Fibroblast of gingiva (primary cell): ENCODE measurements at places on chromosomes 2 and 18.

DNA sequence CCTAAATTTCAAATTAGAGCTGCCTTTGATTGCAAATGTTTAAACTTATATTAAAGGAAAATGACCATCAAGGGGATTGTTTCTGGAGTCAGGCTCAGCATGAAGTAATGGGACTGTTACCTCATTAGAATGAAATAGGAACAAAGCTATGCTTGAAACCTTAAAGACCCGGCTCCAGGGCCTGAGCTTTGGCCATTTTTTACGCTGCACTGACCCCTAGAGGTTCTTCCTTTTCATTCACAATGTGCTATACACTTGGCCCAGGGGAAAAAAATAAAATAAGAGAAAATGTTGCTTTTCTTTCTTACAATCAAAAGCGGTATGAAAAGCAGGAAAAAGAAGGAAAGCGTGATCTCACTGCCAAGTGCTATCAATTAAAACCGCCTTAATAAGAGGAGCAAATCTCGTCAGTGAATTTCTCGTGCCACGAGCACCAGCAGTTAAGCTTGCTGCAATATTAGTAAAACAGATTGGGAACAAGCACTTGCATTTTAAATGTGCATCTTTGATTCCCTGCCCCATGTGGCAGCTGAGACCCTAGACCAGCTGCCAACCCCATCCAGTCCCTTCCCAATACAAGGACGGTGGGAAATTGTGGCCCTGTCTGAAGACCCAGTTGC is 96.6 kb downstream of the MBD2 start:
- DNase-seq = peak; percentile 40

DNA sequence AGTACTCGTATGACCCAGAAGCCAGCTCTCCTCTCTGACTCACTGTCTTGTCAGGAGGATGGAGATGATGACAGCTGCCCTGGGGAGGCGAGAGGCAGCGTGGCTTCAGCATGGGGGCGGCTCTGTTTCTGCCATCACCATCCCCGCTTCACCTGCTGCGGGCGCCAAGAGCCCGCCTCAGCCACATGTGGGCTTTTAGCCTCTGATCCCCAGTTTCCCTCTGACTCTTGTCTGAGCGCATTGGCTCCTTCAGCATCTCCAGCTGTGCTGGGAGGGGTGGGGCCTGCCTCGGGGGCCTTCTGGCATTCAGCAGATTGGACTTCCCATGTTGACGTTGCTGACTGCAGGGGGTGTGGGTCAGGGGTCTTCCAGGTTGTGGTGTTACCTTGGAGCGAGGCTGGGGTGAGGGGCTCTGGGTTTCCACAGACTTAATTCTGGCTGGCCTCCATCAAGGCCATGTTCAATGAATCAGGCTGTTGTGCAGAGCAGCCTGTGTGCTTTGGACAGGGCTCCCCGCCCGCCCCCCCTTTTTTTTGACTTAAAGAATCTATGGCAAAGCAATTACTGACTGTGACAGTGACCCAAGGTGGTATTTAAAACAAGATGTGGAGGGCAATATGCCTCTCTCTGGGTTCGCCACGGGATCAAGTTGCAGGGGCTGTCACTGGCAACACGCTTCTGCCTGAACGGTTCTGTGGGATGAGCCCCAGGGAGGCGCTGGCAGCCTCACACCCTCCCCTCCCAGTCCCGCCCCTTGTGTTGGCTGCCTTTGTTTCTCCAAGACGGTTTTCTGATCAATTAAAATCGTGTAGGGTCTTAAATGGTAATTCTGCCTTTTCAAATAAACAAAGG is 228.3 kb downstream of the LDLRAD4 start:
- DNase-seq = no peak

- no peak for DNase-seq
Observed at GRCh38 chr2:142061733-142062132, 69.1 kb downstream of the LRP1B start.

- DNase-seq = no peak
Observed at GRCh38 chr2:86671337-86671981, 47.8 kb upstream of the RNF103 start.

GRCh38 chr2:11286749-11287148 is 57.7 kb downstream of the ROCK2 start:
- DNase-seq = peak; percentile 7

GRCh38 chr2:149765003-149765402 is 177.4 kb upstream of the MMADHC start:
- no peak for DNase-seq

GRCh38 chr2:120441351-120441700 is 95.4 kb downstream of the INHBB start:
- no peak for DNase-seq

DNA sequence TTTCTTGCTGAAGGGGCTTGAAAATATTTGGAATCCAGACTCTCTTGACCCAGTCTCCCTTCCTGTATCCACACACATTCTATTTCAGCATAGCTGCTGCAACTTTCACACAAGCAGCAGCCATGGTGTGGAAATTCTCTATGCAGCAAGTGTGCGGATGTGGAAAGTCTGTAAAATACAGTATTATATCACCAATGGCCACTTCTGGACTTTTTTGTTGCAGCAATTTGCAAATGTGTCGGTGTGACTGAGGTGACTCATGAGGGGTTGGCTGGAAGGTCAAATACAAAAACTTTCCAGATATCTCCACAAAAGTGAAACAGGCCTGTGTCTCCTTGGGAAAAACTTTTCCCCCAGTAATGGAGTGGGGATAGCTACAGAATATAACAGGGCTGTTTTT is 299.3 kb upstream of the GYPC start:
- DNase-seq = no peak

DNA sequence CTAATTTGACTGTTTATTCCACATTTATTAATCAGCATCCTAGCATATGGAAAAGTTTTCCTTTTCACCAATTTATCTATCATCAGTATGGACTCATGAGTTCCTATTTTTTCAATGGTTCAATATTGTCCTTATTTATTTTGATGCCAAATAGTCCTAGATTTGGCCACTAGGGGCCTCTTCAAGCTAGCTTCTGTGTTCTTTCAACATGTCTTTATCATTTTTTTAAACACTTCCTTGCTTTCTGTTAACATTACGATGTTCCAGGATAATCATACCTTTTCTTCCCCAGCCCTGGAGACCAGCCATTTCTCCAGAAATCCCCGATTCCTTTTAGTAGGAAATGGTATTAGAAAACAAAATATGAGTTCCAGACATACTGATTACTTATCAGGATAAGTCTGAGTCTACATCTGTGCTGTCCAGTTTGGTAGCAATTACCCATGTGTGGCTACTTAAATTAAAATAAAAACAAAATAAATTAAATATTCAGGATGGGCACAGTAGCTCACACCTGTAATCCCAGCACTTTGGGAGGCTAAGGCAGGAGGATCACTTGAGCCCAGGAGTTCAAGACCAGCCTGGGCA is 70.6 kb downstream of the RPE start:
- DNase-seq = peak; percentile 56

DNA sequence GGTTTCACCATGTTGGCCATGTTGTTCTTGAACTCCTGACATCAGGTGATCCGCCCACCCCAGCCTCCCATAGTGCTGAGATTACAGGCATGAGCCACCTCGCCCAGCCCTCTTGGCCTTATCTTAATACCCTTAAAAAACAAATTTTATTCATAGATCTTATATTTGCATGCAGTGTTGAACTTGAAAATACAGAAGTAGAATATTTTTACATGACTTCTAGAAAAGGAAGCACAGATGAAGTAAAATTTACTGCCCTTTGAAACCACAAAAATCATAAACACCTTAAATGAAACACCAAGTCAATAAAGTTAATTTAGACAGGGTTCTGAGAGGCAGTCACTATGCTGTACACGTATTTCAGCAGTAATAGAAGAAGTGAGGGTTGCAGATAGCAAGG is 145.7 kb downstream of the CERS6 start:
- DNase-seq = no peak

DNA sequence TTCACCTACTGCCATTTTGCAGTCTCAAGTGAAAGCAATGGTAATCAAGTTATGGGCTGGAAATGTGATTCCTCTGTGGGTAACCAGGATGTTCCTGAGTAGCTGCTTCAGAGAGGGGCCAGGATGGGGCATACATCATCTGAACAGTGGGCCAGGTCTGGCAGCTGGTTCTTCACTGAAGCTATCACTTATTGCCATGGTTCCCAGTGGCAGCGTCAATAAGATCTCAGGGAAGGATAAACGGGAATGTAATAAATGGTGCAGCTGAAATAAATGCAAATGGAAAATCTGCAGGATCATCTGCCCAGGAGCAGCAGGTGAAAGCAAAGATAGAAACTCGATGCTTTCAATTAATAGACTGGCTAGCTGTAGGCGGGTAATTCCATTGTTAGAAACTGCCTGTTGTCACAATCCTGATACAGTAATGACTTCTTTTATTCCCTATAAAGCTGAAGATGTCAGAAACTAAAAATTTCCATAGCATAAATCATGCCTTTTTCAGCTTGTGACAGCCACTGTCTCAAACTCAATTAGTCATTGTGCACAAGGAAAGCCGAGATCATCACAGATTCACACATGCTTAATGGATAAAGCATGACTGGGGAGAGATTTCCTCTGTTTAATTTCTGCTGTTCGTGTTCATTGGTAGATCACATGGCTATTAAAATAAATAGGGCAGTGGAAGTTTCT is 56.2 kb upstream of the CCDC85A start:
- no peak for DNase-seq

DNA sequence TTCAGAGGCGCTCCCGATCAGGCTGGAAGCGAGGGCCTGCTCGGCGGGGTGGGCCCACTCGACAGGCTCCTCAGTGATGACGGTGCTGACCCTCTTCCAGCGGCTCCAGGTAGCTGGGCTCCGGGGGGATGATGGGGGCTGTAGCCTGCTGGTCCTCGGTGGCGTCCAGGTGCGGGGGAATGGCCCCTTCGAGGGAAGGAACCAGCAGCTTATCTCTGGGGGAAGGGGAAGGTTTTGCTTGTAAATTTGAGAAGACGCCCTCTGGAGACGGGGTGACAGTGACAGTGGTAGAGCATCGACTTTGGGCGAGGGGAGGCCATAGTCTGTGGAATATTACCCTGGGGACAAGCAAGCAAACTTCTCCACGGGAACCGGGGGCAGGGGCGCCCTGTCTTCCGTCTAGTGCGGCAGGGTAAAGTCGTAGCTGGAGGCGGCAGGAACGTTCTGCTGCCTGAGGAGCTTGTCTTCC is 891.9 kb upstream of the LRRTM1 start:
- no peak for DNase-seq

DNA sequence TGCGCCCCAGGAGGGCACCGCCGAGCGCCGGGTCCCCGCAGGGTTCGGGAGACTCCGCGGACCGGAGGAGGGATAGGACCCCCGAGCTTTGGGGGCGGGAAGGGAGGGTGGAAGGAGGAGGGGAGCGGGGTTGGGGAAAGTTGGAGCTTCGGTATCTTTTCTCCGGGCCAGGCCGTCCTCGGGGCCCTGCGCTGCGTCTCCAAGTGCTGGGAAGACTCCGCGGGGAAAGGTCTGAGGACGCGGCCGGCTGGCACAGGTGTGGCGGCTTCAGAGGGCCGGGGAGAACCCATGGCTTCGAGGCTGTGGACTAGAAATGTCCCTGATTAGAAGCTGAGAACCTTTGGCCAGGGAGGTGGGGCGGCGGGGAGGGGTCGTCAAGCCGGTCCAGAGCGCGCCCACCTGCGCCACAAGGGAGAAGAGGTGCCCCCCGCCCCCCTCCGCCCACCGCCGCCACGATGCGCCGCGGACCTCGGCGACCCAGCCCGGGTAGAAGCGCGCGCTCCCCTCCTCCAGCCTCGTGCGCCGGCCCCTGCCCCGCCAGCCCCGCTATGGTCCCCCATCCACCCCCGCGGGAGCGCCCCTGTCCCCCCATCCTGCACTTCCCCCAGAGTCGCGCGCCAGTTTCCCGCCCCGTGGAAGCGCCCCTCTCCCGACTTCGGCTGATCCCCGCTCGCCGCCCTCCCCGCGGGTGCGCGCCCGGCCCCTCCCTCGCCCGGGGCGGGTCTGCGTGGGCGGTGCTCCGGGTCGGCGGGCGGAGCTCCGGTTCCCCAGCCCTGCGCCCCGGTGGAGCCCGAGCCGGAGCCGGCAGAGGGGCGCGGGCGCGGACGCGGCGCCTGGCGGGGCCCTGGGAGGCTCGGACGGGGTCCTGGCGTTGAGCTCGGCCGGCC is at the start of gene SNTG2:
Gene SNTG2, plus strand, starts transcription at position 770 of the 887 bp plus-strand sequence. CDS start 148 bp downstream, outside the sequence.
- DNase-seq = no peak

- peak; percentile 78 for DNase-seq
Observed at GRCh38 chr2:174788291-174788929, 24.1 kb upstream of the CHRNA1 start.

DNA sequence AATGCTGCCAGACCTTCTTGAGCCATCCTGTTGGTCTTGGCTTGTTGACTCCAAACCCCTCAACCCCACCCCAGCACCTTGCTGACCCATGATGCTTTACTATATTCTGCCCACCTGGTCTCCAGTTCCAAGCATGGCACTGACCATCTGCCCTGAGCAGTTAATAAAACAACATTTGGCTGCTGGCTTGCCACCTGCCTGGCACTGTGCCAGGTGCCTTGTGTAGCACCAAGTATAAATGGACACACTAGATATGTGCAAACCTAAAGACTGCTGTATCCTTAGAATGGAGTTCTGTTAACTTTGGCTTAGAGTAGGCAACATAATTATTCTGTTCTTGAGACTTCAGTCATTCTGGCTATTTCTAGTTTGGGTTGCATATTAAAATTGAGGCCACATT is 91.4 kb downstream of the ACSL3 start:
- no peak for DNase-seq

- no peak for DNase-seq
Observed at GRCh38 chr2:46393347-46393820, 86.0 kb upstream of the TMEM247 start.

- no peak for DNase-seq
Observed at GRCh38 chr18:50453014-50453680, 78.3 kb downstream of the SKA1 start.

DNA sequence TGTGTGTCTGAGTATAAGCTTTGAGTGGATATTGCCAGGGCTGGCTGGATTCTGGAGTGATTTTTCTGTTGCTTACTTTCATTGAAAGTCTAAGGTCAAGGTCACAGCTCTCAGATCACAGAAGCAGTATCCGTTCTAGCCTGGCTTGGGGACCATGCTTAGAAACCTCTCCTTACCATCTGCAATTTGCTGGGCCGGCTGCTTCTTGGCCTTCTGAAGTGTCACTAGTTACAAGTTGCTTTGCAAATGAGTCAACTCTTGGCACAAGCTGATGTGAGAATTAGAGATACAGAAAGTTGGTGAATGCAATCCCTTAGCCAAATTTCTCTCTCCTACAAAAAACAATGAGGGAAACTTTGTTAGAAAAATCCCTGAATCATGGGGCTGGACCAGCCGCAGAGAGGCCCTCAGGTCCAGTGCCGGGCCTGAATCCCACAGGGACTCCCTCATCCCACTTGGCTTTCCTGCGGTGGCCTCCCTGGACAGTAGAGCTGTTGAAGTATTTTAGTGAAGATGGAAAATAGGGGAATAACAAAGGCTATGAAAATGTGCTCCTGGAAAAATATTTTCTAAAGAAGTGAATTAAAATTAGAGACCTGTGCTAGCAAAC is 92.7 kb upstream of the CNGA3 start:
- no peak for DNase-seq

DNA sequence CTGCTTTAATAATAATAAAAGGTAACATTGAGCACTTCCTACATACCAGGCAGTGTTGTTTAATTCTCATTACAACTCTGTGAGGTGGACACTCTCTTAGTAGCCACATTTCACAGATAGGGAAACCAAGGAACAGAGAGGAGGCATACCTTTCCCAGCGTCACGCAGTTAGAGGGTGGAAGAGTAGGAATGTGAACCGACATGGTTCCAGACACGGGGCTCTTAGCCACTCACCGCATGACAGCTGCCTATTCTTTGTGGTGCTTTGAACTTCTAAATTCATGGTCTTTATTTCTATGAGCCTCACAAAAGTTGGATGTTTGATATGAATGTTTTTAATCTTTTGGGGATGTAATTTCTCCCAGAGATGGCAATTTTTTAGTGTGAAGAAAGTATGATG is 76.0 kb downstream of the OSBPL6 start:
- DNase-seq = no peak
